ENCODE measurements at places on chromosomes 16 and 17.

DNA sequence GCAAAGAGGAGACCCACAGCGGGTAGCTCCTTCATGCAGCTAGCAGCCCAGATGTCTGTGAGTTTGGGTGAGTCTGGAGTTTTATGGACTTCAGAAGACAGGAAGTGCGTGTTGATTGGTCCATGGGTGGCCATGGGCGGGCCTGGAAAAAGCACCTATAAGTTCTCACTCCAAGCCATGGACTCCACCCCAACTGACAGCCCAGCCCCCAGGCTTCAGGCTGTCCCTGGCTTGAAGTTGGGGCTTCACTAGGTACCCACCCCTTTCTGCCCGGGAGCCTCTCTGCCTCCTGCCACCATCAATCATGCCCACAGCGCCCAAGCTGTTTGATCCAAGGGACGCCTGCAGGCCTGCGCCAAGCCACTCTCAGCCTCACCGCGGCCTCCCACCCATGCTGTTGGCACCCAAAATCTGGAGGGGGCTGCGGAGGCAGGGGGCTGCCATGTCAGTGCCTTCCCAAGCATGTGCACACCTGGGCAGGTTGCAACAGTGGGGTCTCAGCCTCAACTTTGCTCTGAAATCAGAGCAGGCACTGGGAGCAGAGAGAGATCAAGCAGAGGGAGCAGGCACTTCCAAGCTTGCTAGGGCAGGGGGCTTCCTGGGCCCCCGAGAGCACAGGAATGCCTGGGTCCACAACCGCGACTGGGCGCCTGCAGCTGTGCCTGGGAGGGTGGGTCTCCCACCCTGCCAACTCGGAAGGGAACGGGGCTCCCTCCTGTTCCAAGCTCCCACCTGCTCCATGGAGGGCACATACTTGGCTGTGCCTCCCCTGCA, 1503.7 kb downstream of the CDH11 start:
- no peak for DNase-seq

GRCh38 chr17:39700148-39700987, 504 bp downstream of the ERBB2 start:
- DNase-seq: no peak

DNA sequence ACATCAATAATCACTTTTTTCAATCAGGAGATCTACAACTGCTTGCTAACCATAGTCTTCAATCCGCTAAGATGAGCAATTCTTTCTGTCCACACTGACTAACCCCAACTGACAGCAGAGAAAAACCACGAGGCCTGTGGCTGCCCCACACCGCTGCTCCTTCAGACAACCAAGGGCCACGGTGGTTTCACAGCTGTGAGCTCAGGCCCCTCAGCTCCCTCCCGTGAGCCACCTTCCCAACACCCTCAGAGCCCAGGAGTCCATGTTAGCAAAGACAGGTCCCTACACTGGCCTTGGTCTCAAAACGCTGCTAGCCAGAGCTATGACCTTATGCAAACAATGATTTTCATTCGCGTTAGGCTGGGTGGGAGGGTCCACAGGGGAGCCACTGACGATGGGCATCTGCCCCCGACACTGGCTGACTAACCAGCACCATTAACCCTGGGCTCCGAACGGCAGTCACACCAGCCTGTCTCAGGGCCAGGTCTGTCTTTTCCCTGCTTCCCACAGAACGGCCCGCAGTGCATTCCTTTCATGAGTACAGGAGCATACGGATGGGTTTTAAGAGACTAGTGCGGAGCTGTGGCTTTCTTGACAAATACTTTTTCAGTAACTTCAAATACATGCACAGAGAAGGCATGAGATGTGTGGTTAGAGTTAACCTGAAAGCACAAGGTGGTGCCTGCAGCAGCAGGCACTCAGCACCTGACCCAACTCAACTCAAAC, 67.3 kb downstream of the ANKRD11 start:
- peak; percentile 78 for DNase-seq

DNA sequence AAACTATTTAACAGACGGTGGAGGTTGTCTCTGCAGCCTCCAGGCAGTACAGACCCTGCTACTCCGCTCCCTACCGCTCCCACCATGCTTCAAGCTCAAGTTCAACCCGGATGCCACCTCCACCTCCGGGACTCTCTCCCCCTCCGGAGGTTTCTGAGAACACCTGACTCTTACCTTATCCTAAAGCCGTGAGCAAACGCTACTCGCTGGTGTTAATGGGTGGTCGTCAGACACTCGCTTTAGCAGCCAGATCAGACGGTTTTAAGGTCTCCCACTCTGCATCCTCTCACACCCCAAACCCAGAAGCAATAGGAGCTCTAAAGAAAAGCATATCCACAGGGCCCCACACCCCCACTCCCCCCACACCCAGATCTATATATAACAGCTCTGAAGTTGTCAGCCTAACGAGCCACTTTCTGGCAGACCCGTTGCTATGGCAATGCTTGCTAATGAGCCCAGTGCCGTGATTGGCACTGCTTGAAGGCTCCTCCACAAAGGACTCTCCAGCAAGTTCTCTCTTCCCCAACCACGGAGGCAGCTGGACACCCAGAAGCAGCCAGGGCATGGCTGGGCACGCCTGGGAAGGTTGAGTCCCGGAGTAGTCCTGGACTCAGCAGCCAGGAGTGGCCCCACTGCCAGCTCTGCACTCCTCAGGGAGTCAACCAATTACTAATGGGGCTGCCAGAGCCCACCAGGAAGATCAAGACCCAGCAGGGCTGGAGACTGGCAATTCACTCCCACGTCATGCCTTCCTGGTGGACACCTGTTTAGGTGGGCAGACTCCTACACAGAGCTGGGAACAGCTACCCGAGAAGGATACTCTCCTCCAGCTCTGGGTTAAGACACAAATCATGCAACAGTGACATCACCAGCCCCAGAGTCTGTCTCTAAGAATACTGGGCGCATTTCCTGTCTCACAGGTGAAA, 121.2 kb upstream of the RCVRN start:
- no peak for DNase-seq

- peak; percentile 60 for DNase-seq
These were observed 5.7 kb downstream of the MATCAP1 start for GRCh38 chr16:67177743-67178699.

DNA sequence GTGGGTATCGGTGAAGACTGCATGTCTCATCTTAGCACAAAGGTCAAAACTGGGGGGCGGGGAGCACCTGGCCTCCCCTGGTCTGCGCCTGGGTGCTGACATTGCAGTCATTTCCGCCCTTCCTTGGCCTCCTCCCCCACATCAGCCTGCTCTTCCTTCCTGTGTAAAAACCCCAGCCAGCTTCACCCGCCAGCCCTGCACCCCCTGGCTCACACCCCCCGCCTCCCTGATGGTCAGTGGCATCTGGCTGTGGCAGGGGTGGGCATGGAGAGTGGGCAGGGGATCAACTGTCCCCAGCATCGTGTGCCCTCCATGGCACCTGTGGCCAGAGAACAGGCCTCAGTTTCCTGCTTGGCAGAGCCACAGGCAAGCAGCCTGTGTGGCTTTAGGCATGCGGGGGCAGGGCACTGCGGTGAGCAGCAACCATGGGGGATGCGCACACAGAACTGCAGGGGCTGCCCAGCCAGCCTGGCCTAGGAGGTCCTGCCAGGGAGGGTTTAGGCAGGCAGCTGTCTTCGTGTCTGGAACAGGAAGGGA, 26.5 kb upstream of the LASP1NB start:
- peak; percentile 91 for DNase-seq

DNA sequence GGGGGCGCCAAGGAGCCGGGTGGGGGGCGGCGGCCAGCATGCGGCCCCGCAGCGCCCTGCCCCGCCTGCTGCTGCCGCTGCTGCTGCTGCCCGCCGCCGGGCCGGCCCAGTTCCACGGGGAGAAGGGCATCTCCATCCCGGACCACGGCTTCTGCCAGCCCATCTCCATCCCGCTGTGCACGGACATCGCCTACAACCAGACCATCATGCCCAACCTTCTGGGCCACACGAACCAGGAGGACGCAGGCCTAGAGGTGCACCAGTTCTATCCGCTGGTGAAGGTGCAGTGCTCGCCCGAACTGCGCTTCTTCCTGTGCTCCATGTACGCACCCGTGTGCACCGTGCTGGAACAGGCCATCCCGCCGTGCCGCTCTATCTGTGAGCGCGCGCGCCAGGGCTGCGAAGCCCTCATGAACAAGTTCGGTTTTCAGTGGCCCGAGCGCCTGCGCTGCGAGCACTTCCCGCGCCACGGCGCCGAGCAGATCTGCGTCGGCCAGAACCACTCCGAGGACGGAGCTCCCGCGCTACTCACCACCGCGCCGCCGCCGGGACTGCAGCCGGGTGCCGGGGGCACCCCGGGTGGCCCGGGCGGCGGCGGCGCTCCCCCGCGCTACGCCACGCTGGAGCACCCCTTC, 484 bp downstream of the FZD2 start:
- DNase-seq: peak; percentile 51

DNA sequence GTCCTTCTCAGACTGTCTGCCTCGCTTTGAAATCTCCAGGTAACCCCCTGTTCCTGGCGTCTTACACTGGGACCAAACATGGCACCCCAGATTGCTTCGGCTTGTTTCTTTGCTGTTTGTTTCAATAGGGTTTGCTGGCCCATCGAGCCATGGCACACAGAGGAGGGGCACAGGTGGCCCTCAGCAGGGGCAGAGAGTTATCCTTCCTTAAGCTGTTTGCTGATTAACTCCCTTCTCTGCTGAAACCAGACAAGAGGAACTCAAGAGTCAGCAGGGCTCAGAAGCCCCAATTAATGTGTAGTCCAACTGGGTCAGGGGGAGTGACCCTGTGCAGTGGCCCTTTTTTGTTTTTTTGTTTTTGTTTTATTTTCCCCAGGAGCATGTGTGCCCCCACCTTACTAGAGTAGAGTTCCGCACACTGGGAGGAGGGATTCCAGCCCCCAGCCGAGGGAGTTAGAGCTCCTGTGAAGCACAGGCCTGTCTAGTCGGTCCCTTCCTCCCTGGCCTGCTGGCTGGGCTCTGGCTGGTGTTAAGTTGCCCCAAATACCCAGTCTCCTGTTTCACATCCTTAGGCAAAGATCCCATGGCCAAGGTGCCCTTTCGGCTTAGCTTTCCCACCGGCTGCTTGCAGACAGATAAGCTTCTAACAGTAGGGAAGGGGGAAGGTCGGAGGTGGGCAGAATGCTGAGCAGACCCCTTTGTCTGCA, 39.3 kb downstream of the YPEL2 start:
- DNase-seq: no peak

DNA sequence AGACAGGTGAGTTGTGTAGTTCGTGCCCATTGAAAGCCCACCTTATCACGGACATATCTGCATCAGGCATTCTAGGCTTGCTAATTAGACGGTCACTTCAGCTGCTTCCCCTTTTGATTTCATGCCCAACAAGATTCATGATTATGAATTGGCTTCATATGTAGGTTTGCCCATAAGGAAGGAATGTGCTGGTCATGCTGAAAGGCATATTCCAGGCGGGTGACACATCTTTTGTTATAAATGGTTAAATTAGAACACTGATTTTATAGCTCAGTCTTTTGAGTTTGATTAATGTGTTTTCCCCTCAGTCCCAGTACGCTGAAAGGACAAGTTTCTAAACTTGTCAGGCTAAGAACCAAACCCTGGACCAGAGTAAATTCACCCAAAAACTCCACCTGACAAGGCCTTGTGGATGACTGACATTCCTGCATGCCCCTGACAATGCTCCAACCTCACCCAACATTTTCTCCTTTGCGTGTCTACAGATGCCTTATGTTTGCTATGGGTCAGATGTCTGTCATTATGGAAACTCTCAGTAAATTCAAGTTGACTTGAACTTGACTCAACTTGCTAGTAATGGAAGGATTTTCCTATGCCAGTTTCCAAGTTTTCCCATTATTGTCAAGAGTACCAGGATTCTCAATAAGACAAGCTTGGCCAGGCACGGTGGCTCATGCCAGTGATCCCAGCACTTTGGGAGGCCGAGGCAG, 421.9 kb downstream of the PMP22 start:
- DNase-seq: no peak

GRCh38 chr16:4917117-4917516, 19.8 kb downstream of the PPL start:
- DNase-seq: no peak

- no peak for DNase-seq
These were observed 20.5 kb upstream of the ITGA3 start for GRCh38 chr17:50035421-50035879.

- DNase-seq: no peak
These were observed 5.5 kb downstream of the BIRC5 start for GRCh38 chr17:78219396-78220150.

DNA sequence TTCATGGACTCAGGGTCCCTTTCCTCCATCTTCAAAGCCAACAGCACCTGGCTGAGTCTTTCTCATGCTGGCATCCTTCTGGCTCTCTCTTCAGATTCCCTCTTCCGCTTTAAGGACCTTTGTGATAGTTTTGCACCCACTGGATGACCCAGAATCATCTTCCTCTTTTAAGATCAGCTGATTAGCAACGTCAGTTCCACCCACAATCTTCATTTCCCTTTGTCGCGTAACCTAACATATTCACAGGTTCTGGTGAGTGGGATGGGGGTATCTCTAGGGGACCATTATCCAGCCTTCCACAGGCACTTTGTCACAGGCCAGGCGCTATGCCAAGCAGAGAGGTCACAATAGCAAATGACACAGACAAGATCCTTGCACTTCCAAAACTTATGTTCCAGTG, 593.8 kb downstream of the MAF start:
- DNase-seq: no peak

DNA sequence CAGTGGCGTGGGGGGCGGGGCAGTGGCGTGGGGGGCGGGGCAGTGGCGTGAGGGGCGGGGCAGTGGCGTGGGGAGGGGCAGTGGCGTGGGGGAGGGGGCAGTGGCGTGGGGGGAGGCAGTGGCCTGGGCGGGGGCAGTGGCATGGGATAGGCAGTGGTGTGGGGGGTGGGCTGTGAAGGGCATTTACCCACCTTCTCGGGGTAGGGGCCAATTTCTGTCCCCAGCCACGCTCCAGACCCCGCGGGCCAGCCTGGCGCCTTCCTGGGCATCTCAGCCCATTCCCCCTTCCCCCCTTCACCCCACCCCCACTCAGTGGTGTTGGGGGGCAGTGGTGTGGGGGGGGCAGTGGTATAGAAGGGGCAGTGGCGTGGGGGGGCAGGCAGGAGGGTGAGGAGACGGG, 92.7 kb downstream of the LITAF start:
- no peak for DNase-seq

DNA sequence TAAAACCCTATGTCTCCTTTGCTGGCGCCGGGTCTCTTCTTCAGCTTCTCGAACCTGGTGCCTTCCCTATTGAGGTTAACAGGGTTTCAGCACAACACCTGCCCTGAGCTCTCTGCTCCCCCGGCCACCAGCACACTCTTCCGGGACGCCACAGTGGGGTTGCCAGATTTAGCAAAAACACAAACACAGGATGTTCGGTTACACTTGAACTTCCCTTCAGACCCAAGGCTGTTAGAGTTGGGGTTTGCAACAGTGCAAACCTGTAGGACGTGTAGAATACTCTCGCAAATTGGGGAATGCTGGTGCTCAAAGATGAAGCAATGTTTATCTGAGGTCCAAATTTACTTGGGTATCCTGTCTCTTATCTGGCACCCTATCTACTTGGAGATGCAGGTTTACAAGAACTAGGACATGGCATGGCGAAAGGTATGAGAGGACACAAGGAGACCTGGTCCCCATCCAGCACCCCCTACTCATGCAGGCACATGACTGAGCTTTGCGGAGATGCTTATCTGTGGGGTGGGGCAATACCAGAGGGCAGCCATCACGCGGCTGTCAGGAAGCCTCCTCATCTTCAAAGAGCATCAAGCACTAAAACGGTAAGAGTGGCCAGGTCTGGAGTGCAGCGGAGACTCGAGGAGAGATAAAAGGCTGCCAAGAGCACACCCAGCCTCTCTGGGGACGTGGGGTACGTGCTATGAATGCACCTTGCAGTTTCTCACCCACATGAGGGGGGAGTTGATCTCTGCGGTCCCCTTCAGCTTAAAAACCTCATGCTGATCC, 52.8 kb downstream of the SDK2 start:
- peak; percentile 29 for DNase-seq

All from activated CD4-positive, alpha-beta T cell treated with anti-CD3 and anti-CD28 coated beads, Interleukin-2, amount 50 U/mL, for 48 hours (primary cell).